ENCODE measurements at places on chromosomes 7 and 10.

- peak overlapping the region; percentile 49 for H3K4me3 ChIP-seq
- no peak overlapping the region for H3K27ac ChIP-seq
- peaks cover 3% of the 10 kb centered on the region for H3K36me3 ChIP-seq
- peaks cover 16% of the 10 kb centered on the region for H3K27me3 ChIP-seq
- no peak for DNase-seq
These were observed 17.4 kb downstream of the POLL start for GRCh38 chr10:101570428-101571270.

DNA sequence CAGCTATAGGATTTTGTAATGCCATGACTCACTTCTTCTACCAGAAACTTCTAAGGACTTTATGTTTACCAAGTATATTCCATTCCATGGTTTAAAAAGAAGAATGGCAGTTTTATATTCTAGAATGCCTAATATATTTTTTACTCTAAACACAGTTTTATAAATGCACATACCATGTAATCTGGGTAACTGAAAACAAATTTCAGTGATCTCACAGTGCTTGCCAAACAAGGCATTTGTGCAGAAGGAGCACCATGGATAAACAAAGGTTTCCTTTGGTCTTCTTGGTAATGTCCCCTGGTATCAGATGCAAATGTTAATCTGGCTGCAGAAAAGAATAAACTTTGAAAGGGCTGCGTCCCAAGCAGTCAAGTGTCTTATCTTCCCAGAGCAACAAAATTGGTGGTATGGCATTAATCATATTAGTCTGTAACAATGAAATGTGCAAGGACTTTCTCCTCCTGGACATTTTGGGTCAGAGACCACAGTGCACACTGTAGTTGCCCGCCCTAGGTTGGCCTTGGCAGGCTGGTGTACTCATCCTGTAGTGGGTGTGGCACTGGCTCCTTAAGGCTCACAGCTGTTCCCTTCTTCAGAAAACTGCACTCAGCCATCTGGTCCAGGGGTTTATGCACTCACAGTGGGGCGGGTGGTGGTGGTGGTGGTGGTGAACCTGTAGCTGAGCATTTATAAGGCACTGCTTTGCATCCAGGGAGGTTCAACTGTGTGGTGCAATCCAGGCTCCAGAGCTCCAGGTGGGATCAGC is 56.7 kb downstream of the LAMB4 start:
- no peaks in the 10 kb centered on the region for H3K36me3 ChIP-seq
- no peak for DNase-seq
- H3K27ac ChIP-seq = no peak overlapping the region
- no peaks in the 10 kb centered on the region for H3K27me3 ChIP-seq
- peaks cover 24% of the 10 kb centered on the region for H3K4me1 ChIP-seq

DNA sequence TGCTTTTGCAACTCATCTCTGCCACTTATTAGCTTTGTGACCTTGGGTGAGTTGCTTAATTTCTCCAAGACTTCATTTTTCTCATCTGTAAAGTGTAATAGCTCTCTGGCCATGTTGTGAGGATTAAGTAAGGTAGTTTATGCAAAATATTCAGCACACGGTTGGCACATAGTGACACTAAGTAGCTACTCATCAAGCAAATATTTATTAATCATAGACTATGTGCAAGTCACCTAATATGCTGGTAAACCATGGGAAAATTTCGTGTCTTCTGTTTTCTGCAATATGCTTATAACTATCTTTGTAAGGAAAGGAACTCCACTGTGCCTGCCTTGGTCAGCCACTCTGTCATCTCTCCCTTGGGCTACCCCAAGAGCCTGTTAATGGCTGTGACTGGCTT is 50.3 kb upstream of the EGR2 start:
- H3K4me3 ChIP-seq = no peak overlapping the region
- no peak for DNase-seq
- H3K36me3 ChIP-seq = no peaks in the 10 kb centered on the region
- no peak overlapping the region for H3K27ac ChIP-seq

GRCh38 chr7:155763691-155764437 is 48.4 kb downstream of the SHH start:
- no peaks in the 10 kb centered on the region for H3K36me3 ChIP-seq
- H3K4me1 ChIP-seq = peaks cover 54% of the 10 kb centered on the region
- H3K27ac ChIP-seq = peak overlapping the region; percentile 98
- peak overlapping the region; percentile 76 for H3K4me3 ChIP-seq
- DNase-seq = peak; percentile 62

- no peak overlapping the region for H3K27ac ChIP-seq
- no peak for DNase-seq
- H3K4me1 ChIP-seq = no peaks in the 10 kb centered on the region
- peaks cover 13% of the 10 kb centered on the region for H3K36me3 ChIP-seq
These were observed 87.3 kb upstream of the SEC61G start for GRCh38 chr7:54846273-54846672.

- H3K27me3 ChIP-seq = peaks cover 4% of the 10 kb centered on the region
- H3K4me3 ChIP-seq = no peak overlapping the region
- DNase-seq = no peak
These were observed 165.2 kb upstream of the PODXL start for GRCh38 chr7:131721660-131722059.

- H3K4me3 ChIP-seq = no peak overlapping the region
- peak; percentile 36 for DNase-seq
- peaks cover 3% of the 10 kb centered on the region for H3K36me3 ChIP-seq
- H3K27me3 ChIP-seq = peaks cover 2% of the 10 kb centered on the region
These were observed 455.0 kb downstream of the CCSER2 start for GRCh38 chr10:84783386-84783785.

DNA sequence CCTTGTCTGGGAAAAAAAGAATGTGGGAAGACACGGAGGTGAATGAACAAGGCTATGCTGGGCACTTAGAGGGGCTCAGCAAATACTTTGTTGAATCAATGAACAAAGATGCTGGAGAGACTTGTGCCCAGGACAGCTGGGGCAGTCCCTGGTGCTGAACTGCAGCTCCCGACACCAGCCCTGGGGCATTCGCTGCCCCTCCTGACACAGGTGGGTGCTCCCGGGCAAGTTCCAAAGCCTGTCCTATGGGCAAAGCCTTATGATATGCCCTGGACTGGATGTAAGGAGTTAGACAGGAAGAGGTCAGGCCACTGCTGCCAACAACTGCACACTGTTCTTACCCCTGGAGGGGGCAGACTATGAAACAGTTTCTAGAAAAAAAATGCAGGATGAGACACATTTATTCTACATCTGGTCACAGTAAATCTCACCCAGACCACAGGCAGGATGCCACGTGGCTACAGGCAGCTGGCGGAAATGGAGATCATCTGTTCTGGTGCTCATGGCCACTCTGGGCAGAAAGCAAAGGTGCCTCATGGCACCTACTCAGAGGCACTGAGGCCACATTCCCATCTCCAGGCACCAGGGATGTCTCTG is 21.9 kb upstream of the FRAT2 start:
- no peak for DNase-seq
- no peak overlapping the region for H3K4me3 ChIP-seq
- H3K36me3 ChIP-seq = no peaks in the 10 kb centered on the region
- H3K4me1 ChIP-seq = peaks cover 9% of the 10 kb centered on the region
- peaks cover 5% of the 10 kb centered on the region for H3K27me3 ChIP-seq
- no peak overlapping the region for H3K27ac ChIP-seq

GRCh38 chr10:63413429-63413828 is 52.3 kb downstream of the JMJD1C start:
- no peaks in the 10 kb centered on the region for H3K36me3 ChIP-seq
- no peak overlapping the region for H3K4me3 ChIP-seq
- no peak for DNase-seq
- peaks cover 30% of the 10 kb centered on the region for H3K4me1 ChIP-seq
- H3K27ac ChIP-seq = no peak overlapping the region
- H3K27me3 ChIP-seq = peaks cover 1% of the 10 kb centered on the region
